ENCODE measurements at places on chromosomes 12 and 14.

DNA sequence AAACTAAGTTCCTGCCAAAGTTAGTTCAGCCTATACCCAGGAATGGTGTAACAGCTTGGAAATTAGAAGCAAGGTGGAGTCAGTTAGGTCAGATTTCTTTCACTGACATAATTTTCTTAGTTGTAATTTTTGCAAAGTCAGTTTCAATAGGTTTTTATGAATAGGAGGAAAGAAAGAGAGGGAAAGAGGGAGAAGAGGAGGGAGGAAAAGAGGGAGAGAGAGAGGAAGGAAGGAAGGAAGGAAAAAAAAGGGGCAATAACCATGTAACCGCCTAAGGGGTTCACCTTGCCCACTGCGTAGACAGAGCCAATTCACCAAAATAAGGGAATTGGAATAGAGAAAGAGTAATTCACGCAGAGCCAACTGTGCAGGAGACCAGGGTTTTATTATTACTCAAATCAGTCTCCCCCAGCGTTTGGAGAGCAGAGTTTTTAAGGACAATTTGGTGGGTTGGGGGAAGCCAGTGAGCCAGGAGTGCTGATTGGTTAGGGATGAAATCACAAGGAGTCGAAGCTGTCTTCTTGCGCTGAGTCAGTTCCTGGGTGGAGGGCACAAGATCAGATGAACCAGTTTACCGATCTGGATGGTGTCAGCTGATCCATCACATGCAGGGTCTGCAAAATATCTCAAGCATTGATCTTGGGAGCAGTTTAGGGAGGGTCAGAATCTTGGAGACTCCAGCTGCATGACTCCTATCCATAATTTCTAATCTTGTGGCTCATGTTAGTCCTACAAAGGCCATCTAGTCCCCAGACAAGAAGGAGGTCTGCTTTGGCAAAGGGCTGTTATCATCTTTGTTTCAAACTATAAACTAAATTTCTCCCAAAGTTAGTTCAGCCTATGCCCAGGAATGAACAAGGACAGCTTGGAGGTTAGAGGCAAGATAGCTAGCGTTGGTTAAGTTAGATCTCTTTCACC is 126.0 kb upstream of the AMIGO2 start:
- DNase-seq = no peak

GRCh38 chr12:51246254-51246853 is 7.7 kb downstream of the DAZAP2 start:
- DNase-seq = no peak

- no peak for DNase-seq
Observed at GRCh38 chr14:91929700-91930099, 17.8 kb downstream of the FBLN5 start.

DNA sequence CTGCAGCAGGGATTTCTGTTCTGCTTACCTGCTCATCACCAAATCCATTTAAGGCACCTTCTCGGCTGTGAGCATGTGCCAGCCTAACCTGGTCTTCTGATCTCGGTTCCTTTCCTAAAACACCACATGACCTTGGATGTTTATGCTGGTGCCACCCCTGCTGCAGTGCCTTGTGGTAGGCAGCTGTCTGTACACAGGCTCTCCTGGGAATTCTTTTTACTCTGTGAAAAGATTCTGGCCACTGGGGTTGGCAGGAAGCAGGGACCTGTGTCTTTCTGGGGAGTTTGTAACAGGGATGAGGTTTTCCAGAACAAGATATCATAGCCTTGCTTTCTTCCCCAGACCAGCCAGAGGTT is 10.4 kb upstream of the PLEKHG3 start:
- DNase-seq = no peak

GRCh38 chr12:110744601-110745264 is 2.0 kb upstream of the PPP1CC start:
- DNase-seq = peak; percentile 82

DNA sequence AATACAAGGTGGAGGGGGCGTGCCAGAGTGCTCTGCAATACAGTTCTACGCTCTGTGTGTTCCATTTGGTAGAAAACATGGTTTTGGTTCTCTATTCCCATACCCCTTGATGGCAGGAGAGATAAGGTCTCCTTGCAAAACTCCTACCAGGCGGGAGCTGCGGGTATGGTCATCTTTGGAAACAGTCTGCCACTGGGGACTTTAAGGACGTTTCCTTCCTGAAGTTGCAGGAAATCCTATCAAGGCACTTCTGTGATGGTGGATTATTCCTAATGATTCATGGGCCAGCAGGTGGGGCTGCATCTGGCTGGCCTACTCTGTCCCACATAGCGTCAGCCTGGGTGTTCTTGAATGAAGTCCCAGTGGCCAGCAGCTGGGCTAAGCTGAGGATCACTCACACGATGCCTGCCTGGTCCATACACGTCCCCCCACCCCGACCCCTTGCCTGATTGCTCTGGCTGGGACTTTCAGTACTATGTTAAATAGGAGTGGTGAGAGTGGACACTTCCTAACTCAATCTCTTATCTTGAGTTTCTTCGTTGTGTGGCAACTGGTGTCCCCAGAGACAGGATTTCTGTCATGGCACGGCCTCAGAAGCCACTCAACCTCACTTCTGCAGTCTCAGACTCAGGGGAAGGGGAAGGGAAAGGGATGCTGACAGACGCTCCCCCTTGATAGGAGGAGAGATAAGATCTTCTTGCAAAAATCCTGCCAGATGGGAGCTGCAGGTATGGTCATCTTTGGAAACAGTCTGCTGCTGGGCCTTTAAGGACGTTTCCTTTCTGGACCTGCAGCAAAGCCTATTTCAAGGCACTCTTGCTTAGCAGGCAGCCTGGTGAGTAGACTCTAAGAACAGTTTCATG is 61.0 kb upstream of the FKBP4 start:
- DNase-seq = no peak
